Bronchial epithelial cell (primary cell): ENCODE measurements at places on chromosomes 6 and 20. TPM values are rescaled to one million over a fixed set of nuclear protein-coding genes. Genes with fewer than 3 reads are reported as not detected.
A peak's percentile ranks its signal among the peaks of the same experiment; 100 is the strongest.

Gene IGF2R
- 109 and 220 TPM in 2 replicates for total RNA-seq

GRCh38 chr20:37615340-37616109 is 78.3 kb upstream of the CTNNBL1 start:
- DNase-seq, result peak; percentile 43

DNA sequence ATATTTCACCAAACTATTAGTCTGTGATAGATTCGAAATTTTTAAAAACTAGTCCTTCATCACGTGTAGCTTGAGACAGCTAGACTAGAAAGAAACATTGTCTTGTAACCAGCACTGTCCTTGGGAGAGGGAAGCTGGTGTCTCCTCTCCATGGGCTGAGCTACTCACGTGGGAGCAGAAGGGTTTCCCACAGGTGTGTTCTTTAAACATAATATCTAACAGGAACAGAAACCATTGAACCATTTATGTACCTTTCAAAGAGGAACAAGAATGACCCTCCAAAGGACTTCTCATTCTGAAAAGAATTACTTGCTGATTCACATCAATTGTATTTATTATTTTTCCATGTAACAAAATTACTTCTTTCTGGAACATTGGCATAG is 72.4 kb upstream of the SYNJ2 start:
- DNase-seq, result no peak

DNA sequence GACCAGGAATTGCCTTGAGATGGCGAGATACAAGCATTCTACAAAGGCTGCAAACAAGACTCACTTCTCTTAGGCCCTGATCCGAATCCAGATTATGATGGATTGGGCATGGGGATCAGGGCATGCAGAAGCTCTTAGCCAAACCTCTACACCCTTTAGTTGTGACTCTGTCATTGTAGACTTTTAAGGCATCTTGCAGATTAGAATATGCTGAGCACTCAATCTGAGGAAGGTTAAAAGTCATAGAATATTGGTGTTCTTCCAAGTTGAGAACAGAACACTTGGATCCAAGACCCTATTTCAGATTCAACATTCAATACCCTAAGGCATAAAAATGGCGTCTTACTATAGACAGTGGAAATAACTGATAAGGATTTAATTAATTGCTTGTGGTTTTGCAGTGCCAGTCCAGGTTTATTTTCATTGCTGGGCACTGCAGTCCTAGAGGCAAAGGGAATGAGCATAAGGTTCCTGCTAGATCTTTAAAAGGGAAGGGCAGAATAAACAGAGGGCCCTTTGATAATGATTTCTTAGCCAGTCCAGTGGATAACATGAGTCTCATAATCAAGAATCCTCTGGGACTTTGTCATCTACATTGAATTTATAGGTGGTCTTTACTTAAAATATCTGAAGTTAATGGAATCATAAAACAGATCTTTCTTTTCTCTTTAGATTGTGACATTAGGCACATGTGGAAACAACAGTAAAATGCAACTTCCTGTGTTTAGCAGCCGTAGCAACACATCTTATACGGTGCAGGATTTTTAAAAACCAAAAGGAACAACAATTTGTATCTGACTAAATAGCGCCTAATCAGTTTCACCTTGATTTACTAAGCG is 17.6 kb downstream of the PHACTR2 start:
- no peak for DNase-seq

GRCh38 chr6:158912655-158913054 is 87.3 kb downstream of the RSPH3 start:
- no peak for DNase-seq

DNA sequence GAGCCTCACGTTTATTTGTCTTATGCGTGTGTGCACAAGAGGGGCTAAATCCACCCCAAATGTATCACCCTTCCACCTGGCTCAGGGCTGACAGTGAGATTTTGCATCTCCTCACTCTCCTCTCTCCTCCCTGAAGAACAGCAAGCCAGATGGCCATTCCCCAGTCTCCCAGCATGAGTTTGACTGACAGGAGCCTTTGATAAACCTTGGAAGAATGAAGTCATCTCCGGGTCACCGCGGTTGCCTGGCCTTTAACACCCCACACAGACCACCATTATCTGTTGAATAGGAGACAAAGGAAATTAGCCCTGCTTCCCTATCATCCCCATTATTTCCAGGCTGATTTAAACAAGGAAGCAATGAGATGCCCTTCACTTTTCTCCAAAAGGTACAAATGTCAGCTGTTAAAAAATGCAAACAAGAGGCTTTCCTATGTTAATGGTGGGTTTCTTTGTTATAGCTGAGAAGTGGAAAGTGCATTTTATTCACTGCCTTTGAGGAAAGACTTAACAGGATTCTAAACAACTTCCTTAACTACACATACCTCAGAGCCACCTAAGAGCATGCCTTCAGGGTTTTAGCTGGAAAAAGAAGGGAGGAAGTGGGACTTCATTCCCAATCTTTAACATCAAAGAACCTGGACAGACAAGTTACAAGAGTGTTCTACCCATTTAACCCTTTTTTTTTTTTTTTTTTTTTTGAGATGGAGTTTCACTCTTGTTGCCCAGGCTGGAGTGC is 524.8 kb upstream of the ID4 start:
- DNase-seq, result no peak

DNA sequence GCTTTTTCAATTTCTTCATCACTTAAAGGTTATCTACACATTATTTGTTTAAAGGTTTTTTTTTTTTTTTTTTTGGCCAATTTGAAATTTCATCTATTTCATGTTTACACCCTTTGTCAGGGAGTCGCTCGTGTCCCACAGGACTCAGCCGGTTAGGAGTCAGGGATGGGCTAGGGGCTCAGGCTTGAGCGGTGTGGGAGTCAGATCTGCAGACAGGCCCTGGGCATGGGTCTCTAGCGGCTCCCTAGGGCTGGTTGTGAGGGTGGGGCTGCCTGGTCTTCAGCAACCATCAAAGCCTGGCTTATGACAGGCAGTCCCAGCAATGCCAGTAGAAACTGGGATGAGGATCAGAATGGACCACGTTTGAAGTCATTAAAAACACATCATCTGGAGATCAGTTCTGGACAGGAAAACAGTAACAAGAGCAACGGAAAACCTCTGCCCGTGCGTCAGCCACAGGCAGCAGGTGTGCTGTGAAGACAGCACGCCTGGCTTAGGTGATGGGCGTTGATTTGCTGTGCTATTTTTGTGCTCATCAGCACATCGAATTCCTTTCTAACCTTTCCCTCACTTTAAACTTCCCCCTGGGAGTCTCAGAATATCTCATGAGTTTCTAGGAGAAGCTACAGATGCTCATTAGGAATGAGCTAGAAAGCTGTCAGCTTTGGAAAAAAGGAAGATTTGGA is 91.3 kb upstream of the MPC1 start:
- DNase-seq, result no peak
